ENCODE measurements at places on chromosomes 1 and 21. TPM values are rescaled to one million over a fixed set of nuclear protein-coding genes. Genes with fewer than 3 reads are reported as not detected.

KIF26B gene
- total RNA-seq = 0.15 TPM

CACHD1 gene
- total RNA-seq = 9.2 TPM

NUDT4B gene
- total RNA-seq = 40.1 TPM

STIL gene
- 16.8 TPM for total RNA-seq

KIF2C gene
- 41.4 TPM for total RNA-seq

KCNJ9 gene
- not detected for total RNA-seq

TESK2 gene
- 2.6 TPM for total RNA-seq

SPATC1L gene
- 14.5 TPM for total RNA-seq

S100B gene
- not detected for total RNA-seq

GPR25 gene
- not detected for total RNA-seq

DDAH1 gene
- 66.0 TPM for total RNA-seq

PTPRC gene
- not detected for total RNA-seq

TIE1 gene
- total RNA-seq = 478 TPM

GABPB2 gene
- total RNA-seq = 6.3 TPM

DMRTA2 gene
- not detected for total RNA-seq

HAO2 gene
- total RNA-seq = not detected

Data from mammary microvascular endothelial cell (primary cell).